ENCODE measurements at places on chromosomes 4 and X.

DNA sequence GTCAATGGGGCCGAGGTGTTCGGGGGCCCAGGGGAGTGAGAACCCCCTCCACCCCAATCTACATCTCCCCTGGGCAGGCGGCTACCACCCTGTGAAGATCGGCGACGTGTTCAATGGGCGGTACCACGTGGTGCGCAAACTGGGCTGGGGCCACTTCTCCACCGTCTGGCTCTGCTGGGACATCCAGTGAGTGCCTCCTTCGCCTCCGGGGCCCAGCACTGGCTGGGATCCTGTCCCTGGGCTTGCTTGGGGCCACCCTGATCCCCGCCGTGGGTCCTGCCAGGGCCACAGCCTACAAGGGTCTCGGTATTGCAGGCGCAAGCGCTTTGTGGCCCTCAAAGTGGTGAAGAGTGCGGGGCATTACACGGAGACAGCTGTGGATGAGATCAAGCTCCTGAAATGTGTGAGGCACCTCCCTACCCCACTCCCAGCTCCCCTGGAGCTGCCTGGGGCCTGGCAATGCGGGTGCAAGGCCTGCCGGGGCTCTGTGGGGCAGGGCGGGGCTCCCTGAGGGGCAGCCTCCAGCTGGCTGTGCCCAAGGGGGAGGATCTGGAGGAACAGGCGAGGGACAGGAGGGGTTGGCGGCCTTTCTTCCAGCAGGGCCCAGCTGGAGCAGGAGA lies 697 bp downstream of the SRPK3 start:
- DNase-seq: no peak

DNA sequence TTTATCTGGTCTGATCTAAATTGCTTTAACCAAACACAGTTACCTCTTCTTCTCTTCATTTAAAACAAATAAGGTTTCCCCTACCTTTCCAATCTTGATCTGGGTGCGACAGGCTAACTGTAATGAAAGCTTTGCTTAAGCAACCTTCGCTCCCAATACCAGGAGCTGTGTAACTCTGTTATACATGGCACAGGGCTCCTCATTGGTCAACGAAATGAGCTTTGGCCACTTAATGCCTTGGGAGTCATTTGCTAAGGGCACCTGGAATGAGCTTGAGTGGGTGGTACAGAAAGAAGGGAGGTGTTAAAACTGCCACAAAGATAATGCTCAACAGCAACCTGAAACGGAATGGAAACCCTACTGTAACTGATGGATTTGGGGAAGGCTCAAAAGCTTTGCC lies 140.5 kb downstream of the CHRNA9 start:
- no peak for DNase-seq

GRCh38 chrX:40179283-40179682 lies 81.5 kb upstream of the BCOR start:
- DNase-seq: no peak

DNA sequence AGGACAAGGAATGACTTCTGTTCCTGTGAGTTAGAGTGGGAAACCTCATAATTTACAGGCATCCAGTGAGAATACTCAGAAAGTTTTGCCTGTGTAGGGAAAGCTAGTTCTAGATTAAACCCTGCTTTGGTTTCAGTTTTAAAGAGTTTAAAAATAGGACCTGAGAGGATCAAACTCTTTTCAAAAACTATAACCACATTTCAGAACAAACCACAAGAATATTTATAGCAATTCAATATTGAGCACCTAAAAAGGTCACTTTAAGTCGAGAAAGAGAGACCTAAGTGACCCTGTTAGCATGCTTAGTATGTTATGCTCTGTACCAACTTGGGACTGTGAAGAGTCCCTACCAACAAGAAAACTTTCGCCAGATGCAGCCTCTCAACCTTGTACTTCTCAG lies 17.4 kb upstream of the PWWP3B start:
- no peak for DNase-seq

- DNase-seq: no peak
Observed at GRCh38 chrX:15143825-15144121, 126.1 kb downstream of the ASB9 start.

DNA sequence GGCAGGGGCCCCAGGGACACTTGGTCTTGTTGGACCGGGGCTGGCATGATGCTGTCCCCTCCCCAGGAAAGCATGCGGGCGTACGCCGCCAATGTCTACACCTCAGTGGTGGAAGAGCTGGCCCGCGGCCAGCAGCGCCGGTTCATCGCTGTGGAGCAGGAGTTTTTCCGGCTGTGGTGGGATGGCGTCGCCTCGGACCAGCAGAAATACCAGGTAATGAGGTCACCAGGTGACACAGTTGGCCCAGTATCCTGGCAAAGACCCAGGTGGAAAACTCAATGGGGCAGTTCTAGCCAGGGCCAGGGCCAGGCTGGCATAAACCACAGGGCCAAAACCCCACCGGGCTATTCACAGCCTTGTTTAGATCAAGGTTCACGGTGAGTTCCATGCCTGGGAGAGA lies 1.5 kb downstream of the MAN2B2 start:
- peak; percentile 60 for DNase-seq

GRCh38 chr4:101334963-101335572 lies 12.3 kb downstream of the PPP3CA start:
- no peak for DNase-seq

DNA sequence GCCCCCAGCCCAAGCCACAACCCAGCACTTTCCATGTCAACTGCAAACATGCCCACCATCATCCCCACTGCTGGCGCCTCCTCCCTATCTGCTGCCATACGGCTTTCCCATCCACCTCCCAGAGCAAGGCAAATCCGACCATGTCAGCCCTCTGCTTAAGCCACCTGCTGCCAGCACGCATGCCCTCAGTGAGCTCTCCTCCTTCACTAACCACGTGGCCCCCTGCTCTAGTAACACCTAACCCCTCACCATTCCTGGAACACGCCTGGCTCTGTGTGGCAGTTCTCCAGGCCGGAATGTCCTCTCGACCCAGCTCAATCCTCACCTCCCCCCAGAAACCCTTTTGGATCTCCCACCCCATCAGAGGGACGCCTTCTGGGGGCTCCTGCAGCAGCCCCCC lies 17.4 kb downstream of the BCAP31 start:
- DNase-seq: no peak

DNA sequence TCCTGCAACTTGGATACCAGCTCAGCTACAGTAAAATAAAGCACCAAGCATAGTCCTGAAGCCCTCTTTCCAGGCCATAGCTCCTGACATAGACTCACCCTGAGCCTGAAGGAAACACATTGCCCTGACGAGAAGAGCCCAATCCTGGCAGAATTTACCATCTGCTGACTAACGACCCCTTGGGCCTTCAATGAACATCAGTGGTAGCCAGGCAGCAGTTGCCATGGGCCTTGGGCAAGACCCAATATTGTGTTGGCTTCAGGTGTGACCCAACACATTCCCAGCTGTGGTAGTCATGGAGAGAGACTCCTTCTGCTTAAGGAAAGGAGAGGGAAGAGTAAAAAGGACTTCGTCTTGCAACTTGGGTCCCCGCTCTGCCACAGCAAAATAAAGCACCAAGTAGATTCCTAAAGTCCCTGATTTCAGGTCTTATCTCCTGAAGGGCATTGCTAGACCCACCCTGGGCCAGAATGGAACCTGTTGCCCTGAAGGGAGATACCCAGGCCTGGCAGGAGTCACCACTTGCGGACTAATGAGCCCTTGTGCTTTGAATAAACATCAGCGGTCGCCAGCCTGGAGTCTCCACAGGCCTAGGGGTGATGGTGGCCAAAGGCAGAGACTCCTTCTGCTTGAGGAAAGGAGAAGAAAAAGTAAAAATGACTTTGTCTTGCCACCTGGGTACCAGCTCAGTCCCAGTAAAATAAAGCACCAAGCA lies 902.6 kb downstream of the C4orf33 start:
- DNase-seq: no peak

DNA sequence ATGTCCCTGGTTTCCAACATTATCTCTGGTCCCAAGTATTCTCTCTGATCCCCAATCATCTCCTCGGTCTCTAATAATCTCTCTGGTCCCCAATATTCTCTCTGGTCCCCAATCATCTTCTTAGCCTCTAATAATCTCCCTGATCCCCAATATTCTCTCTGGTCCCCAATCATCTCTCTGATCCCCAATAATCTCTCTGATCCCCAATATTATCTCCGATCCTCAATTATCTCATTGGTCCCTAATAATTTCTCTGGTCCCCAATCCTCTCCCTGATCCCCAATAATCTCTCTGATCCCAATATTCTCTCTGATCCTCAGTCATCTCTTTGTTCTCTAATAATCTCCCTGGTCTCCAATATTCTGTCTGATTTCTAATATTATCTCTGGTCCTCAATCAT lies 16.6 kb downstream of the P2RY8 start:
- DNase-seq: no peak

DNA sequence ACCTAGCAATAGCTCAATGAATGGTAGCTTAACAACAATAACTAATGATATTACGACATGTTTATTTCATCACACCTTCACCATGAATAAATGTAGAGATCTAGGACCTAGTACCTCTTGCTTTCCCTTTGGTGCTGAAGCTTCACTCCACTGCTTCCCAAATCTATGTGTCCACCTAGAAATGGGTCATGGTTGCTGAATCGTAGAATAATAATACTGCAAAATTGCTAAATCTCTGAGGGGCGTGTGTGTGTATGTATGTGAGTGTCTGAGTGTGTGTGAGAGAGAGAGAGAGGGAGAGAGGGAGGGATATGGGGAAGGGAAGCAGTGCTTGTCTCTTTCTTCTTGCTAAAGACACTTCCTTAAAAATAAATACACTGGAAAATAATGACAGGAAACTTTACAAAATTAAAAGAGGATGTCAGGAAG lies 109.3 kb upstream of the BMP2K start:
- DNase-seq: no peak

GRCh38 chr4:185872747-185873380 lies 60.9 kb upstream of the SORBS2 start:
- no peak for DNase-seq

Data from NCI-H1105 treated with DMSO at 0.1 percent for 48 hours (cell line).